ENCODE measurements at places on chromosomes 4 and X.

GRCh38 chrX:136856050-136856449, 24.5 kb downstream of the RBMX start:
- no peak overlapping the region for H3K4me3 ChIP-seq
- no peak overlapping the region for H3K27ac ChIP-seq
- DNase-seq, result no peak
- no peaks in the 10 kb centered on the region for H3K4me1 ChIP-seq
- no peaks in the 10 kb centered on the region for H3K36me3 ChIP-seq
- H3K27me3 ChIP-seq, result no peaks in the 10 kb centered on the region

- DNase-seq, result no peak
- no peaks in the 10 kb centered on the region for H3K27me3 ChIP-seq
- H3K4me1 ChIP-seq, result no peaks in the 10 kb centered on the region
Observed at GRCh38 chr4:19831644-19832285, 419.9 kb upstream of the SLIT2 start.

GRCh38 chrX:40012039-40012867, 85.5 kb downstream of the BCOR start:
- H3K4me3 ChIP-seq, result peak overlapping the region; percentile 65
- H3K27ac ChIP-seq, result no peak overlapping the region
- H3K4me1 ChIP-seq, result peaks cover 10% of the 10 kb centered on the region
- no peak for DNase-seq
- H3K36me3 ChIP-seq, result no peaks in the 10 kb centered on the region

- no peak overlapping the region for H3K4me3 ChIP-seq
- H3K27ac ChIP-seq, result no peak overlapping the region
- H3K4me1 ChIP-seq, result no peaks in the 10 kb centered on the region
- no peak for DNase-seq
- H3K27me3 ChIP-seq, result peaks cover 4% of the 10 kb centered on the region
Observed at GRCh38 chr4:100679926-100680325, 162.1 kb upstream of the EMCN start.

DNA sequence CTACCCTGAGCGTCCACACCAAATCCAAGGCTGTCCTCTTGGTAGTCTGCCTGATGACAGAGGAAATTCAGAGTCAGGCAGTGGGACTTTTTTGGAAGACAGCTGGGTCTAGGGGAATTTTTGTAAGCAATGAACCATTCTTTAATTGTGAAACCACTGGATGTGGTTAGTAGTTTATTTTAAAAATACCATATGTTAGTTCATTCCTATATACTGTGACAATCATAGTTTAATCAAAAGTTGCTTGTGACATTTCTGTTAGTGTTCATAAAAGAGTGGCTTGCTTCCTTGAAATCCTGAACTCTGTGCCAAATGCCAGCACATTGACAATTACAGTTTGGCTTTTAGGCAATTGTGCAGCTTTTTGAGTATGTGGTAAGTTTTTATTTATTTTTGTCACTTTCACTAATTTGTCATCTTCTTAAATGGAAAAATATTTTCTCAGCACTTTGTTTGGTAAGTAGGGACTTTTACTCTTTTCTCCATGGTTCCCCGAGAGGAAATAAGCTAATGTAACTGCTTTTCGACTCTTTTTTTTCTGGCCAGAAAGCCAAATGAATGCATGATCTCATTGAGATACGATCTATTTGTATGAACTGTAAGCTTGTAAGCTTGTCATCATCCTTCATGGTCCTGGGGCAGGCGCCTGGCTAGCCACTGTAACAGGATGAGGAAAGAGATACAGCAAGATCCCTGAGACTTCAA, 72.6 kb upstream of the SLC4A4 start:
- DNase-seq, result no peak
- H3K4me3 ChIP-seq, result no peak overlapping the region
- no peaks in the 10 kb centered on the region for H3K36me3 ChIP-seq
- H3K4me1 ChIP-seq, result peaks cover 15% of the 10 kb centered on the region
- H3K27me3 ChIP-seq, result no peaks in the 10 kb centered on the region
- H3K27ac ChIP-seq, result no peak overlapping the region

DNA sequence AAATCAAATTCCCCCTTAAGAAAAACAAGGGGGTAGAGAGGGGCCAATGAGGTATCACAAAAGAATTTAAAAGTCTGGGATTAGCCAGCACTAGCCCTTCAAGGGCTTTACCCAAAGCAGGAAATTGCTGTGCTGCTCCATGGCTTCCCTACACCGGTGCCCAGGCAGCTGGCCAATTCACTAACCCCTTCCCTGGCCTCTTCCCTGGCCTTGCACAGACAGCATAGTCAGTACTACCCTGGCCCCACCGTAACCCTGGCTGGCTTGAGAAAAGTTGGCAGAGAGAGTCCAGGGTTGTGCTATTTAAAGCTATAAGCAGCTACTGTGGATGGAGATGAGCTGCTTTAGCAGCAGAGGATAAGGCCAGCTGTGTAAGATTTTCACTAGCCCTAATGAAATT, 43.1 kb downstream of the ADAMTS3 start:
- H3K4me1 ChIP-seq, result no peaks in the 10 kb centered on the region
- no peak overlapping the region for H3K4me3 ChIP-seq
- H3K27me3 ChIP-seq, result no peaks in the 10 kb centered on the region
- DNase-seq, result no peak
- H3K36me3 ChIP-seq, result no peaks in the 10 kb centered on the region

- H3K27ac ChIP-seq, result no peak overlapping the region
- no peaks in the 10 kb centered on the region for H3K36me3 ChIP-seq
- H3K27me3 ChIP-seq, result peaks cover 8% of the 10 kb centered on the region
- no peak for DNase-seq
- H3K4me3 ChIP-seq, result no peak overlapping the region
- H3K4me1 ChIP-seq, result no peaks in the 10 kb centered on the region
Observed at GRCh38 chrX:1904663-1905218, 289.9 kb downstream of the ASMT start.

DNA sequence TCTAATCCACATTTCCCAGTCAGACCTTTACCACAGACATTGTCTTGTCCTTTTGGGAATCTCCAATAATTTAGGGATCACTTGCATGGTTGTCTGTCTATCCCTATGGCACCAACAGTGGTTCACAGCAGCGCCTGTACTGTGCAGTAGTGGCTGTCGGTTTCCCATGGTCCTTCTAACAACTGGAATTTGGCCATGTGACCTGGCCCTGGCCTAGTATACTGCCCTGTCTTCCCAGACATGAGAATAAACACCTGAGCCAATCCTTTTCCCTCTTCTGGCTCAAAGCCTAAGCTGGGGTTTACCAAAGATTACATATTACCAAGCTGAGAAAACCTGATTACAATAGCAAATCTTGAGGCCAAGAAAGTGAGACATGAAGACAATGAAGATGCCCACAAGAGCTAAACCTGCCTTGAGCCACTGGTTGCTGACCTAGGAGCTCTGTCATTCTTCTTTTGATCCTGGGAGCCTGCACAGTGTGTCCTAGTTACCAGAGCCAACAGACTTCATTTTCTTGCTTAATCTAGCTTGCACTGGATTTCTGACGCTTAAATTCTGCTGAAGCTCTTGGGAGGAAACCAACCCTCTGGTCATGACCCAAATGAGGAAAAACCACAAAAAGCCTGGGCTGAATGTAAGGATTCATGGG, 92.1 kb downstream of the SCD5 start:
- no peaks in the 10 kb centered on the region for H3K36me3 ChIP-seq
- no peak for DNase-seq
- H3K27ac ChIP-seq, result no peak overlapping the region
- H3K27me3 ChIP-seq, result no peaks in the 10 kb centered on the region
- no peak overlapping the region for H3K4me3 ChIP-seq

GRCh38 chr4:158810487-158811215, 41.8 kb downstream of the FNIP2 start:
- no peak for DNase-seq
- no peaks in the 10 kb centered on the region for H3K36me3 ChIP-seq
- no peak overlapping the region for H3K27ac ChIP-seq
- peaks cover 28% of the 10 kb centered on the region for H3K4me1 ChIP-seq
- no peaks in the 10 kb centered on the region for H3K27me3 ChIP-seq

DNA sequence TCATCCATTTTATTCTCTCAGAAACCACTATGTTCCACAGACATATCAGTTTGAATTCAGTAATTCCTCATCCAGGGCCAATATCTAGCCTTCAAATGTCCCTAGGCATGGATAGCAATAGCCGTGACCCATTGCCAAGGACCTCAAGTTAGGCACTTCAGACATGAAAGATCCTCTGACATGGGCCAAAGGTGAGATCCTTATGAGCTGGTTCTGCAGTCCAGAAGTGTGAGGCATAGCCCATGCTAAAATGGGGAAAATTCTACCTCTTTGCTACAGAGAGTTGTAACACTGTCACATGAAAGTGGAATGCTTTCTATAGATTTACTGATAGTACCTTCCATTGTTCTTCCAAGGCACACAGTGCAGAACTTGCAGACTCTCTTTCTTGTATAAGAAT, 349.7 kb upstream of the GALNT7 start:
- no peaks in the 10 kb centered on the region for H3K36me3 ChIP-seq
- H3K27me3 ChIP-seq, result no peaks in the 10 kb centered on the region
- H3K4me1 ChIP-seq, result no peaks in the 10 kb centered on the region
- no peak overlapping the region for H3K4me3 ChIP-seq
- no peak overlapping the region for H3K27ac ChIP-seq

DNA sequence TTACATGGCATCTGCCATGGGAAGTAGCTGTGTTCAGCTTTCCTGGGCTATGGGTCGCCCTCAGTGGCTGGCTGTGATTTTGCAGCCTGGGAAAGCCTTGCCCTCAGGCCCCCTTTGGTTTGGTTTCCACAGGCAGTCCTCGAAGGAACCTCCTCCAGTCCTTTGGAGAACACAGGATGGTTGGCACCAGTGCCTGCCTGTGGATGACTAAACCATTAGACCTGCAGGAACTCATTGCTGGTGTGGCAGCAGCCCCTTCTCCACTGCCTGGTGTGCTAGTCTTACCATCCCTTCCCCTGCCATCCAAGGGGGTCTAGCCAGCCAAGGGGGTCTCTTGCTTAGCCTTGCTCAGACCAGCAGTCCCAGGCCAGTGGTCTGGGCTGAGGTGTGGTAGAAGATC, 71.4 kb upstream of the PJA1 start:
- H3K27ac ChIP-seq, result no peak overlapping the region
- no peaks in the 10 kb centered on the region for H3K36me3 ChIP-seq
- no peaks in the 10 kb centered on the region for H3K27me3 ChIP-seq
- no peaks in the 10 kb centered on the region for H3K4me1 ChIP-seq
- H3K4me3 ChIP-seq, result no peak overlapping the region

DNA sequence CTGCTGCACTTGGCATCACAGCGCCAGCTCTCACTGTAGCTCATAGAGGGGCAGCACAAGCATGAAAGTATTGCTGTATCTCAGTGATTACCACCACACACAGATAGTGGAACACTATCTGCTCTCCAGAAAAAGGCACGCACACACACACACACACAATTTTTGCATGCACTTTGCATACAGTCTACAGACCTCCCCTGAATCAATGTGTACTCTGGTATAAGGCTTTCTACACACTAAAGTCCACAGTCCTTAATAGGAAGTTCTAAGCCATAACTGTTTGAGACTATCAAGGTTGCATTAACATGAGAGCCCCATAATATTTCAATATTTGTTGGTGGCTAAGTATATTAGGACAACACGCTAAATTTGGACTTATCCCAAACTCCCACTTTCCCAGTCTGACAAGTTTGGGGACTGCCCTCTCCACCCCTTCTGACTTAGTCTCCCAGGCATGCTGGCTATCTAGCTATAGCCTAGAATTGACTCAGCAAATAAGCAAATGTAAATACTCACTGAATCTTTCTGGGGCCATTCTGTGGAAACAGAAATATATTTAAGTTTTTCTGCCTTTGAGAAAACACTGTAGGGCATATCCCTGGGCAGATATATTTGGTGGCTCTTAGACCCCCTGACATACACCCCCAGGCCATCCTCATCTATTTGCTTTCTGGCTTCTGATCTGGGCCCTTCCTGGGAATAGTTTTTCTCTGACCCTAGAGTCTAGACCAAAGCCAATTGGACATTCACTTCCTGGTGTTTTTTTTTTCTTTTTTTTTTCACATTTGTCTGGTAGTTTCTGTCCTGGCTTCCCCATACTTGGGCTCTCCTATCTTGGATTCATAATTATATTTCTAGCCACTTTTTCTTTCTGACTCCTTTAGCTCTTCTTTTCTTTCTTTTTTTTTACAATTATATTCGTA, 36.4 kb upstream of the CT47C1 start:
- H3K4me3 ChIP-seq, result no peak overlapping the region
- DNase-seq, result no peak
- no peaks in the 10 kb centered on the region for H3K36me3 ChIP-seq
- no peaks in the 10 kb centered on the region for H3K27me3 ChIP-seq

DNA sequence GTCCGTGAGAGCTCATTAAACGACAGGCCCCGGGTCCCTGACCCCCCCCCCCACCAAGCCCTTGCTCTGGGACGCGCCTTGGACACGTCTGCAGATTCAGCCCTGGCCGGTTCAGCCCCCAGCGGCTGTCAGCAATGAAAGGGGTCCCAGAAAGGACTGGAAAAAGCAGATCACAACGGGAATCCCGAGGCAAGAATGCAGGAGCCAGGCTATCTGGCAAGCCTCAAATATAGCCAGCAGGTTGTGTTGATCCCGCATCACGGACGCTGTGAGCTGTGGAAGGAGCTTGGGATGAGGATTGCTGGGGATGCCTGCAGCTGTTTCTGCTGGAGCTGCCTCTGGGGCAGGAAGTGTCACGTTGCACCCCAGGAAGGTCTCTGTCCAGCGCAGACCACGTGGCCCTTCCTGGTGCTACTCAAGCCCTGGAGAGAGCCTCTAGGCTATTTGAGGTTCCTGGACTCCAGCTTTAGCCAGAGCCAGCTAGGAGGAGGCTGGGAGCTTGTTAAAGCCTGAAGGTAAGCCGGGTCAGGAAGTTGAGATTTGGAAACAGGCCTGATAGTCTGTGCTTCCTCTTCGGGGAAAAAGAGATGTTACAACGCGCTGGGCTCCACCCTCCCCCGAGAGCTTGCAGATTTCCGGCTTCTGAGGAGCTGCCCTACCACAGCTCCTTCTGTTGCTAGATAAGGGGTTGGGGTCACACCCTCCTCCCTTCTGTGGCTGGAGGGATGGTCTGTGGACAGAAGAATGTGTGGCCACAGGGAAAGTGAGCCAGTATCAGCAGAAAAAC, 19.3 kb upstream of the CSF2RA start:
- peak overlapping the region; percentile 10 for H3K4me3 ChIP-seq
- H3K36me3 ChIP-seq, result no peaks in the 10 kb centered on the region
- H3K27ac ChIP-seq, result peak overlapping the region; percentile 74

GRCh38 chr4:113899271-113900070, 80.0 kb downstream of the ARSJ start:
- no peak overlapping the region for H3K4me3 ChIP-seq
- no peaks in the 10 kb centered on the region for H3K36me3 ChIP-seq
- DNase-seq, result peak; percentile 43

GRCh38 chr4:32909736-32910135, 2189.6 kb downstream of the PCDH7 start:
- no peak overlapping the region for H3K27ac ChIP-seq
- H3K27me3 ChIP-seq, result no peaks in the 10 kb centered on the region
- no peak overlapping the region for H3K4me3 ChIP-seq
- no peaks in the 10 kb centered on the region for H3K4me1 ChIP-seq
- no peaks in the 10 kb centered on the region for H3K36me3 ChIP-seq
- DNase-seq, result no peak

DNA sequence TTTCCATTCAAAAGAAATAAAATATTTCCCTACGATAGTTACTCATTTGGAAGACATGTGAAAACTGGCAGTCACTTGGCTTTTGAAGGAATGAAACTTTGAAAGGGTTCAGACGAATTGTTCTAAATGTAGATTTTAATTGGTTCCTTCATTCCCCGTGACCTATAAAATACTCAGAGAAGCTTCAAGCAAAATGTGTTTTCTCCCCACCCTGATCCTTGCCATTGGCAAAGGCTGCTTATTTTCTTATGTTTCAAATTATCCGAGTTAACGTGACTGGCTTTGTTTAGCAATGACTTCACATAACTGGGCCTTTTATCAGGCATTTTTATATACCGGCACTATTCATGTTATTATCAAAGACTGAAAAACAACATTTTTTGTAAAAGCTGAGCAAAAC, 204.1 kb upstream of the NEIL3 start:
- no peaks in the 10 kb centered on the region for H3K27me3 ChIP-seq
- no peak overlapping the region for H3K27ac ChIP-seq
- H3K4me1 ChIP-seq, result no peaks in the 10 kb centered on the region

Measured in T-cell (primary cell).